NCI-H1092 (cell line): ENCODE measurements at places on chromosomes 7 and 10.

DNA sequence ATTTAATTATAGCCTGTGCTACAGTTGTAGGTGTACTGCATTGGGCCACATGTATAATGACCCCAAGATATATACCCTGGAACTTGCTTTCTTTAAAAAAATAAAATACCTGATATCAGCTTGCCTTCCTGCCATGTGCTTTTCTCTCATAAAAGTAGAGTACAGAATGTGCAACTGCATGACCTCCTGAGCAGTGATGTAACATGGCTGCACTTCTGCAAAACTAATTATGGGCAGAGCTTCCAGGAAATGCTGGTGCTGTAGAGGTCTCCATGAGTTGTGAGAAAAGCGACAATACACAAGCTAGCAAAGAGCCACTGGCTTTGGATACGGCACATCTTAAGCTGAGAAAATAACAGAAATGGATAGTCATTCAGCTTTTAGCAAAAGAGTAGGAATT lies 6.5 kb upstream of the ERLIN1 start:
- no peak for DNase-seq

DNA sequence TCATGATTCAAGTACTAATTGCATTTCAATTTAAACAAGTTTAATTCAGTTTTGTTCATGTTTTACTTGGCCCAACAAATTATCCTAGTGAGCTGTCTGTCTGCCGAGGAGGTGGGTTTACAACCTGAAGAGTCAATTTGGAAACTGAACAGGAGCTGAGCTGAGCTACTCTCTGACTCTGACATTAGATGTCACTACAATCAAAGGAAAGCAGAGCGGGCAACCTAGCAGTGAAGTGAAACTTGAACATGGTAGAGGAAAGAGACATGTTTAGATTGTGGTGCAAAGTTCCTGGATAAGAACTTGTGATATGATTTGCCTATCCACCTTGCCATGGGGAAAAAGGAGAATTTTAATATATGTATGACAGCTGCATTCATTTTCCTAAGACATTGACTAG lies 9.6 kb upstream of the AGR3 start:
- peak; percentile 55 for DNase-seq

GRCh38 chr10:43120929-43121314 lies 17.3 kb upstream of the CSGALNACT2 start:
- DNase-seq, result no peak

- DNase-seq, result no peak
Observed at GRCh38 chr7:25402532-25402931, 174.2 kb upstream of the NPVF start.

DNA sequence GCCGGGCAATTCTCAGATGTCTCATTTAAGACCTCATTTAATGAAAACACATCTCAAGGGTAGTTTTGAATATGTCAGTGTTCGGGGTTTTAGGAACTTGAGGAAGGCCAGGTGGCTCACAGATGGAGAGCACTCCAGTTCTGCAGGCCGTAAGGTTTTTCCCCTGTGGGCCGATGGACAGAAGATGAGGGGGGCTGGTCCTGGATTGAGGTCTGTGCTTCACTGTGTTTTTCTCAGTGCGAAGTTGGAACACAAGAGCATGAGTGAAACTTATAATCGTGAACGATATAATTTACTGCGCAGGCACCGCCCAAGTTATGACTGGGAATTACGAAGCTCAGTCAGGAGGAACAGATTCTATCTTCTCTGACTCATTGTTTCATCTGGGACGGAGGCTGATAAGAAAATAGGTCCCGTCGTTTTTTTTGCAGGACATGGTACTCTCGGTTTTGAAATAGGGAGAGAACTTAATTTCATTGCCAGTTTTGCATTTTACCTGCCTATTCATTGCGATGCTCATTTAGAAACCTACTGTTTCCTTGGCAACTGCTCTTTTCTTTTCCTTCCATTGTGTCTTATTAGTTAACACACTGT lies 591.0 kb upstream of the PFKP start:
- DNase-seq, result no peak

- no peak for DNase-seq
Observed at GRCh38 chr10:91907914-91908336, 1.4 kb downstream of the FGFBP3 start.

DNA sequence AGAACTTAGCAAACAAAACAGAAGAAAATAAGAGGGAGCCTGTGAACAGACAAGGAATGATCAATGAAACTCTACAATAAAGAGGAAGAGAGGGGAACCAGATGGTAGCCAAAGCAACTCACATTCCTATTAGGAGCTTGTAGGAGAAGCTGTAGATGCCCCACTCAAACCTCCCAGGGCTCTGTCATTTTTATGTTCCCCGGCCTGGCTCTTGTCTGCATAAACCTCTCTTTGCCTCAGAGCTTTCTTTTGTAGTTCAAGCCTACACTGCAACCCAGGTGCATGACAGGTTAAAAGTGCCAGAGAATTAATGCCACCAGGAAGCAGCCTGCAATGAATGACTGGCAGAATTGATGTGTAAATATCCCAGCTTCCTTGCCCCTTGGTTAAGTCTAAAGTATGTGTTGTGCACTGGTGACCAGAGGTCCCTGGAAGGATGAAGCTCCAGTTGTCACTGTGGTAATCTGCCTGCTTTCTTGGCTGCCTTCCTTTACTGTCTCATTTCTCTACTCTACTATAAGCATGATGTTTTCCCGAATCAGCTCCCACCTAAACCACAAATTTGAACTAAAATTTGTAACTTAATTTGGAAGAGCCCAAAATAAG lies 40.4 kb downstream of the HDAC9 start:
- DNase-seq, result no peak

- no peak for DNase-seq
Observed at GRCh38 chr7:34530259-34530658, 127.8 kb upstream of the NPSR1 start.

DNA sequence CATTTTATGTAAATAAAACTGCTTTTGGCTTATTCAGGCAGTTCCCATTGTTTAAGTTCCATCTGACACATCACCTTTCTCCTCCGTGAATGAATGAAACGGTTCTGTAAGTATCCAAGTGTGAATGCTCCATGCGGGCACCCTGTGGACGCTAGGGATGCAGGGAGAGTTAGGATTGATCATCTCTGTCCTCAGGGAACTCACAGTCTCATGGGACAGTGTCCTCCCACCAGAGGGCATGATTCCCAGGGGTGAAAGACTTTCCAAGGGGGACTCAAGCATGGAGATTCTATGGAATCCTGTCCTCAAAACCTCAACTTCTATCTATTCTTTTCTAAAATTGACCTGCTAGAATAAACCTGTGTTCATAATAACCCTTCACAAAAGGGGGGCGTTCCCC lies 98.8 kb downstream of the HECW1 start:
- DNase-seq, result no peak
